Astrocyte (in vitro differentiated cells and primary cell): ENCODE measurements at places on chromosomes 5 and 9. TPM values are rescaled to one million over a fixed set of nuclear protein-coding genes. Genes with fewer than 3 reads are reported as not detected.

The ROPN1L gene
- total RNA-seq, result 0.60 and 0.77 TPM in 2 replicates

The MAP1B gene
- 386 and 476 TPM in 2 replicates for total RNA-seq

The SOHLH1 gene
- not detected in 2 replicates for total RNA-seq

The PCDHA9 gene
- total RNA-seq, result 0.95 and 1.1 TPM in 2 replicates

DNA sequence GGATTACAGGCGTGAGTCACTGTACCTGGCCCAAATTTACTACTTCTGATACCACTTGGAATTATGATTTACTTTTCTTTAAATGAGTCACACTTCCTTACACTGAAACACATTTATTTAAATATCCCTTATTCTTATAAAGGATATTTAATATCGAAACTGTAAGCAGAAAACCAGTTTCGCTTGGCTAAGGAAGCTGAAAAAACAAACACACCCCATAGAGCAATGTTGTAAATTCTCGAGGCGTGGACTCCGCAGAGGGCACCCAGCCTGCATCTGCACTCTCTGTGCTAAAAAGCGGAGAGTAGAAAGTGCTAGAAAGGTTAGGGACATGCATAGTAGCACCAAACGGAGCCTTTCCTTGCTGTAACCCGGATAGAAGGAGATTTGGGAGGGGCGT, 86.5 kb downstream of the HMCN2 start:
- H3K4me3 ChIP-seq, result no peak overlapping the region
- H3K4me1 ChIP-seq, result no peaks in the 10 kb centered on the region
- no peaks in the 10 kb centered on the region for H3K27me3 ChIP-seq
- no peak overlapping the region for H3K27ac ChIP-seq
- no peaks in the 10 kb centered on the region for H3K36me3 ChIP-seq
- DNase-seq, result no peak

- no peaks in the 10 kb centered on the region for H3K36me3 ChIP-seq
- H3K4me1 ChIP-seq, result no peaks in the 10 kb centered on the region
- no peak for DNase-seq
- no peak overlapping the region for H3K27ac ChIP-seq
Observed at GRCh38 chr5:89003563-89004036, 120.6 kb upstream of the MEF2C start.
